Activated CD8-positive, alpha-beta T cell treated with anti-CD3 and anti-CD28 coated beads for 36 hours (primary cell): ENCODE measurements at places on chromosomes 7 and 10.

GRCh38 chr10:33537066-33537465 is 202.6 kb upstream of the NRP1 start:
- DNase-seq = no peak

GRCh38 chr7:88522771-88523293 is 216.1 kb upstream of the STEAP4 start:
- no peak for DNase-seq

DNA sequence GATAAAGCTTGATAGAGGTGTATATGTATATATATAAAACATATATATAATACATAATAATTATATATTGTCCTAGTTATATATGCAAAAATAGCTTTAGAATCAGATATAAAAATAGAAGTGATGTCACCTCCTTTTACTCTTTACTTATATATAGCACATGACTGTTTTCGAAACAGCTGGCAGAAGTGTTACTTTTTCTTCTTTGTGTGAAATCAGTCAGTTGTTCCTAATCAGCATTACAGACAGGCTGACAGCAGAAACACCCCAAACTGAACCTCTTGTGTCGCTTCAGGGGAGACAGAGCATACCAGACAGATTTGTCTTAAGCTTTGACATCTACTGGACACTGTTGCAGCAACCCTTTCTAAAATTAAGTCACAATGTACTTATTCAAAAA is 684.9 kb upstream of the CELF2 start:
- no peak for DNase-seq

DNA sequence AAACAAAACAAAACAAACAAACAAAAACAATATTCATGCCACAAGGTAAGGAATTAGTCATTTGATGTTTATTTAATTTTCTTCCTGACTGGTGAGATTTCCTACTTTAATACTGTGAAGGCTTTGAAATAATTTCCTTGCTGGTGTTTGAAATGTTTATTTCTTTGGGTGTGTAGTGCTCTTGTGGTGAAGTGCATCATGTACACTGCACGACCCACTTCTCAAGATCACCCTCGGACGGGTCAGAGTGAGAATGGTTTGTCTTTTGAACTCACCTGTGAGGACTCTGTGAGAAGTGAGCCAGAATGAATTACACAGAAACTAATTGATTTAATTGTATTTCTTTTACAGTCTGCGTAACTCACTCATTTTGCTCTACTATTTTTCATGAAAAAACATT is 1211.5 kb downstream of the SORCS1 start:
- no peak for DNase-seq

GRCh38 chr10:62584731-62585130 is 210.6 kb downstream of the ZNF365 start:
- DNase-seq = no peak

DNA sequence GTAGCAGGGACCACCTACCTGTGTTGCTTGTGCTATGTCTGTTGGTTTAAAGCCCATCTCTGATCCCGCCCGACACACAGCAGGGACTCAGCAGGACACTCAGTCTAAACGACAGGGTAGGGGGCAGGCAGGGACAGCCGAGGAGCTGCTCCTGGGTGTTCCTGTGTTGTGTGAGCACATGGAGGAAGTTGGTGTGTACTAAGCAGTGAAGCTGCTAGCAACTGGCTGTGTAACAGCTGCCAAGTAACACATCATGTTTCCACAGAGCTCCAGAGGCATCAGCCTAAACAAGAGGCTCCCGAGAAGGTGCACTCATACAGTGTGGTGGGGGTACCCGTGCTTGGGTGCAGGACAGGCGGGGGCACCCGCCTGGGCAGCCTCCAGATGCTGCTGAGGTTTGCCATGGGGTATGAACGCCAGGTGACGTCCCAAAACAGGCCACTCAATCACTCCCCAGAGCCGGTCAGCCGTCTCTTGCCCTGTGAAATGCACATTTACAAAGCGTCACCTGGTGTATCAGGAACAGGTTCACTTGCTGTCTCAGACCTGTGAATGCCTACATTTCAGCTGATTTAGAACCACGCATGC is 59.6 kb downstream of the PTPRN2 start:
- DNase-seq = no peak

DNA sequence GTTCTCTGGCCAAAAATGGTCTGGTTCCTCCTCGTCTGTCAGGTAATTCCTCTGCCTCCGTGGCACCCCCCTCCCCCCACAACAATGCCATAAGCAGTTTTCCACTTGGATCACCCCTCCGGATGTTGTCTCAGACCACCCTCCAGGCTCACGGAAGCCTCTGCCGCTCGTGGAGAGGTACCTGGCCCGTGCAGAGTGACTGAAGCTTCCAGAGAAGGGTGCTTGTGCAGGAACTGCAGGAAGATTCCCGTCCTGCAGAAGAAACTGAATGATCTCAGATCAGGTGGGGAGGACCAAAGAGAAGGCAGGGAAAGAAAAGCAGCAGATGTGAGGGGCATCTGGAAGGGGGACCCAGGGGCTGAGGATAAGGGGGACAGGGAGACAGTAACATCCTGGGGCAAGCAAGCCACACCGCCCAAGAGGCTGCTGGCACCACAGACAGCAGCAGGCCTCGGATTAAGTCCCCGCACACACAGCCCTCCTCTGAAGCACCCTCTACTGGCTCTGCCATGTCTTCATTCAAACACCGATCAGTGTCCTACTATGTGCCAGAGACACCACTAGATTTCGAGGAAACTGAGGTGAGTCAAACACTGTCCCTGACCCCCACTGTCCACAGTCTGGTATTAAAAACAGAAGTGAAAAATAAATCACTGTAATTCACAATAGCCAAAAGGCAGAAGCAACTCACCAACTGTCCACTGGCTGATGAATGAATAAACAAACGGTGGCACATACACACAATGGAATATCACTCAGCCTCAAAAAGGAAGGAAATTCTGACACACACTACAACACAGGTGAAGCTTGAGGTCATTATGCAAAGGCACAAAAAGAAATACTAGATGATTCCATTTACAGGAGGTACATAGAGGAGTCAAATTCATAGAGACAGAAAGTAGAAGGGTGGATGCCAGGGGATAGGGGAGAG is 26.4 kb downstream of the KIAA1549 start:
- no peak for DNase-seq

GRCh38 chr10:26025523-26025922 is 91.5 kb downstream of the MYO3A start:
- no peak for DNase-seq

DNA sequence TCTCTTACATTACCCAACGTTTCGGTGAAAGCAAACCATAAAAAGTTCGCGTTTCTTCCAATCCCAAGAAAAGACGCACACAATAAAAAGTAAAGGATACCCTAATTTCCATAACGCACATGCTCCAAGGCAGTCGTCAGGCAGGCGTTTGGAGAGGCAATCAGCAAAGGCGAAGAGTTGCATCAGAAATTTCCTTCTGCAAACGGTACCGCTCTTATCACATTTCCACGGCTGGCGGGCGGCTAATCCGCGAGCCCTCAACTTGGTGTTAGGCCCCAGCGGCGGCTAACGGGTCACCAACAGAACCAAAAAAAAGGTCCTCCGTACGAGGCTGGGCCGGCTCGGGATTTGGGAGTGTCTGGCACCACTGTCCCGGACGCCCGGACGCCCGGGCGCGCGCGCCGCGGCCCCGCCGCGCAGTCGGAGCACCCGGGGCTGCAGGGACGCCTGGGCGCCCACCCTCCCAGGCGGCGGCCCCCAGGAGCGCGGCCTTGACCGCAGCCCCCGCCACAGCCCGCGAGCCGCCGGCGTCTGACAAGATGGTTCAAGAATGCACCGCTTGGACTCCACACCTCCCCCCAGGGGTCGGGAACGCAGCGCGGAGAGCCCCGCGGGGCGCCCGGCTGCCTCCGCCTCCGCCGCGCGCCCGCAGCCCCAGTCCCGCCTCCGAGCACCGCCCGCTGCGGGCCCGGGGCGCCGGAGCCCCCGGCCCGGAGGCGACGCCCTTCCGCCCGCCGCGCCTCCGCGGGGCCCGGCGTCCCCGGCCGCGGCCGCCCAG is 9.8 kb upstream of the GRB10 start:
- DNase-seq = peak; percentile 11

- DNase-seq = no peak
These were observed 123.5 kb upstream of the AGR3 start for GRCh38 chr7:17005271-17005670.

- no peak for DNase-seq
These were observed 17.3 kb downstream of the NFE2L3 start for GRCh38 chr7:26169271-26169670.

- DNase-seq = no peak
These were observed 137.4 kb downstream of the MGMT start for GRCh38 chr10:129604333-129605032.

DNA sequence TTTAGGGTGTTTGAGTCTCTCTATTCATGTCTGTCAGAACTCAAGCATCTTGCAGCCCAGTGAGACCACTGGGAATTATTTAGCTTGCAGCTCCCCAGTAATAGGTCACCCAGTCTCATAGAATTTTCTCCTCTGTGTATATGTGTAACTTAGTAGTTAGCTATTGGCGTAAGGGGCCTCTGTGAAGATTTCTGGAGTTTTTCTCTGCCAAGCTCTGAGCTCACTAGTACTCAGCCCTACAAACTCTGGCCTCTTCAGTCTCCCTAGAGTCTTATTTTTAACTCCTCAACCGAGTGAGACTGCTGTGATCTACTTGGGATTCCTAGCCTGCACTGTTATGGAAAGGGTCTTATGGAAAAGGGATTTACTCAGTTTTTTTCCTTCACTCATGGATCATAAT is 90.2 kb downstream of the PPP1R9A start:
- DNase-seq = no peak

- no peak for DNase-seq
These were observed 90.8 kb upstream of the KDM7A start for GRCh38 chr7:140267381-140268226.

GRCh38 chr7:57407125-57407524 is 42.9 kb upstream of the ZNF716 start:
- no peak for DNase-seq

GRCh38 chr7:107951896-107952295 is 51.1 kb downstream of the LAMB1 start:
- DNase-seq = no peak

DNA sequence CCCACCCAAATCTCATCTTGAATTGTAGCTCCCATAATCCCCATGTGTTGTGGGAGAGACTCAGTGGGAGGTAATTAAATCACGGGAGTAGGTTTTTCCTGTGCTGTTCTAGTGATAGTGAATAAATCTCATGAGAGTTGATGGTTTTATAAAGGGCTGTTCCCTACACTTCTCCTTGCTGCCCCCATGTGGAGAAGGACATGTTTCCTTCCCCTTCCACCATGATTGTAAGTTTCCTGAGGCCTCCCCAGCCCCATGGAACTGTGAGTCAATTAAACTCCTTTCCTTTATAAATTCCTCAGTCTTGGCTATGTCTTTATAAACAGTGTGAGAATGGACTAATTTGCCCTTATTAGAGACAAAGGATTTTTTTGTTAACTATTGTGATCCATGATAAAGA is 48.5 kb upstream of the MKX start:
- peak; percentile 11 for DNase-seq

DNA sequence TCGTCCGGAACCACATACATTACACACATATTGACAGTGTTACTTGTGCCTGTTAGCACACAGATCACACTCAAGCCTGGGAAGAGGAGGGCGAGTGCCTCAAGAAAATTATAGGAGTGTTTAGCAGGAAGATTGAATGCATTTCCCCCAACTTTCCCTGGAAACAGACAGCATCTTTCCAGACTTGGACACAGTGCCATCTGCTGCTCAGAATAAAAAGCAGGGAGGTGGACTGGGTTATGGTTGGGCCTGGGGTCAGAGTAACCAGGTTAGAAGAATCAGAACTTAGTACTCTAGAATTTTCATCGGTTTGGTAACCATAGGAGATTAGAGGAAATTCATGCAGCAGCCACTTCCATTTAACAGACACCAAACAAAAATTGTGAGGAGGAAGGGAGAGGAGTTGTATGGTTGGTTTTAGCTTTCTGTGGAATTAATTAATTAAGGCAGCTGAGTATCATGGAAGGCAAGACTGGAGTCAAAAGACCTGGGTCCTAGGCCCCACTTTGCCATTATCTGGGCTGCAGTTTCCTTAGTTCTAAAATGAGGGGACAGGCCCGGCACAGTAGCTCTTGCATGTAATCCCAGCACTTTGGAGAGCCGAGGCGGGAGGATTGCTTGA is 43.4 kb upstream of the OPTN start:
- no peak for DNase-seq

- no peak for DNase-seq
These were observed 303.0 kb upstream of the DKK1 start for GRCh38 chr10:52011118-52011517.

DNA sequence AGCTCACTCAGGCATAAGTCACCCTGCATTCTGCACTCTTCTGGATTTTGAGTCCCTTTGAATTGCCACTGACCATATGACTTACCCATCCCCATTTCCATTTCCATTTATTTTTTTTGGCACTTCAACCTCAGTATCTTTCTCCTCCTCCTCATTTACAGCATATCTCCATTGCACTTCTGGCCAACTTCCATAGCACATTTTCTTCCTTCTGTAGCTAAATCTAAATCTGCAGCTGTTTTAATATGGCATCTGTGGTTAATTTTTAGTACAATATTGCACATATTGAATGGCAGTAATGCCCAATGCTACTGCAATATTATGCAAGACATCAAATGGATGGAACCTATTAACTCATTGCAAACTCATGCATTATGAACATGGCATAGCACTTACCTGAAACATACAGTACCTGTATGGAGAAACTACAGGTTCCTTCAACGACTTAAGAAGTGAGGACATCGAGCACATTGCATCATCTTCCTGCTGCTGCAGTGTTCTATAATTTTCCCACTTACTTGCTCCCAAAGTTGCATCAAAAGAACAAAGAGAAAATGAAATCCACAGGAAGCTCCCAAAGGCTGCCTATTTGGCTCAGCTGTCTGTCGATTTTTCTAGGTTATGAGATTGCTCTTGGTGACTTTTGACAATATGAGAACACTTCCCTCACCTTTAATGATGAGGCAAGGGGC is 55.7 kb downstream of the LRRTM3 start:
- no peak for DNase-seq

DNA sequence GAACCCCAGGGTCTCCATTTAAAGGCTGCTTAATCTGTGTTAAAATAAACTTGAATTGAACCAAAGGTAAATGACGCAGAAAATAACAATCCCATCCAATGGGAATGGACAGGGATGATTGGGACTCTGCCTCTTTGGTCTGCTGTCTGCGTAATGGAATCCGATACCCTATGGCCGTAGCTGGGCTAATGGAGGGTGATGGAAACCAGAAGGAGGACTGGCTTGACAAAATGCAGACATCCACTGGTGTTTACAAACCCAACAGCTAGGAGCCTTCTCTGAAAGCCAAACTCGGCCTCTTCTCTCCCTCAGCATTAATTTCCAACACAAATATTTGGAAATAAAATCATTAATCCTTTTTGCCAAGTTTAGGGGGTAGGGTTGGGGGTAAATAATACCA is 162.2 kb upstream of the CHST15 start:
- DNase-seq = no peak

GRCh38 chr7:91655656-91656055 is 224.8 kb downstream of the MTERF1 start:
- DNase-seq = no peak

- no peak for DNase-seq
These were observed 455.5 kb downstream of the PHTF2 start for GRCh38 chr7:78253850-78254725.

- DNase-seq = no peak
These were observed 30.7 kb upstream of the ACSL5 start for GRCh38 chr10:112343056-112343806.
